ENCODE measurements at places on chromosomes 1 and 21.
A peak's percentile ranks its signal among the peaks of the same experiment; 100 is the strongest.

DNA sequence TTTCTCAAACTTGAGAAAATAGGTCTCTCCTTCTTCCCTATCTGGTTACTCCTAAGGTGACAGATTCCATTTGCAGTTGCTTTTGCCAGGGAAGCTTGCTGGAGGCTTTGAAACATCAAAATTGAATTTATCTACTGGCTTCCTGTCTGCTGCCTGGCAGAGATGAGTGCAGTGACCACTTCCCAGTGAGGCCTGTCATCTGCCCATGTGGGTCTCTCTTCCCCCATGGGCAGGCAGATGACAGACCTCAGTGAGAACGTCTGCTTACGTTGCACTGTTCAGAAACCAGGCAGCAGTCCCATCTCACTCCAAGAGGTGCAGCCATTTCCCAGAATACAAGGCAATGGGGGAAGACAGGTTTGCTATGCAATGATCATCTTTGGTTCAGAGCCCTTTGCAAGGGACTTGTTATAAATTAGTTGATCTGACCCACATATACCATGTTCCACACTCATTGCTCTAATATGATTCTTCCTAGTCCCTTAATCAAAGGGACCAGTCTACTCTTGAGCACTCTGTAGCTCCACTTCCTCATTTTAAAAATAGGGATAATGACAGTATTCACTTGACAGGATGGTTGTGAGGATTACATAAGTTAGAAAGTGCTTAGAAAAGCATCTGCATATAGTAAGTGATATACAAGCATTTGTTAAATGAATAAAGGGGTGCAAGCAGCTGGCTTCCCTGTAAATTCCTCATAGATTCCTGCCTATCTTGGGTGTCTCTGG lies 10.6 kb downstream of the PGBD5 start:
- no peak for DNase-seq

DNA sequence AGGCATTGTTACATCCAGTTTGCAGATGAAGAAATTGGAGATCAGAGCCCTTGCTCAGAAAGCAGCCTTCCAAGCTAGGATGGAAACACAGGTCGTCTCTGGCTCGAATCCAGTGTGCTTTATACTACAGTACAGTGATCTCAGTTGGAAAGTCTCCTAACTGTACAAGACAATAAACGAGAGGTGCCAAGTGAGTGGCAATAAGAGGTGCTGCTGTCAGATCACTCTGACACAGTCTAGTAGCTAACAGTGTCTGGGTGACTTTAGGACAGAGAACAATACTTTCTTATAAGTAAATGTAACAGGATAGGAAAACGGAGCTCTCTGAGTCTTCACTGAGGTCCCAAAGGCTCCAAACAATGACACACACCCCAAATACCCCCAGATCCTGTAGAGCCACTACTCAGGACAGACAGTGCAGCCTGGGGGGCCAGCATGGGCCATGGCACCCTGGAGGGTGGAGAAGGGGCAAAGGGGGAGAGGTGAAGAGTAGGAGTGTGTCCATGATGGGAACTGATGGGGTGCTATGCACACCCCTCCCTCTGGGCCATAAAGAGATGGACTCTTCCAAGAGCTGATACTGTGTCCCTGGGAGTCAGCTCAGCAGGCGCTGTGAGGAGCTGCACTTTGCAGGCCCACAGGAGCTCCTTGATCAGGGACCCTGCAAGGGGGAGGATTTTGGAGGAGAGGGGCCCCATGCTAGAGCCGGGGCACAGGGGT lies 3.3 kb downstream of the SH3BGR start:
- no peak for DNase-seq

DNA sequence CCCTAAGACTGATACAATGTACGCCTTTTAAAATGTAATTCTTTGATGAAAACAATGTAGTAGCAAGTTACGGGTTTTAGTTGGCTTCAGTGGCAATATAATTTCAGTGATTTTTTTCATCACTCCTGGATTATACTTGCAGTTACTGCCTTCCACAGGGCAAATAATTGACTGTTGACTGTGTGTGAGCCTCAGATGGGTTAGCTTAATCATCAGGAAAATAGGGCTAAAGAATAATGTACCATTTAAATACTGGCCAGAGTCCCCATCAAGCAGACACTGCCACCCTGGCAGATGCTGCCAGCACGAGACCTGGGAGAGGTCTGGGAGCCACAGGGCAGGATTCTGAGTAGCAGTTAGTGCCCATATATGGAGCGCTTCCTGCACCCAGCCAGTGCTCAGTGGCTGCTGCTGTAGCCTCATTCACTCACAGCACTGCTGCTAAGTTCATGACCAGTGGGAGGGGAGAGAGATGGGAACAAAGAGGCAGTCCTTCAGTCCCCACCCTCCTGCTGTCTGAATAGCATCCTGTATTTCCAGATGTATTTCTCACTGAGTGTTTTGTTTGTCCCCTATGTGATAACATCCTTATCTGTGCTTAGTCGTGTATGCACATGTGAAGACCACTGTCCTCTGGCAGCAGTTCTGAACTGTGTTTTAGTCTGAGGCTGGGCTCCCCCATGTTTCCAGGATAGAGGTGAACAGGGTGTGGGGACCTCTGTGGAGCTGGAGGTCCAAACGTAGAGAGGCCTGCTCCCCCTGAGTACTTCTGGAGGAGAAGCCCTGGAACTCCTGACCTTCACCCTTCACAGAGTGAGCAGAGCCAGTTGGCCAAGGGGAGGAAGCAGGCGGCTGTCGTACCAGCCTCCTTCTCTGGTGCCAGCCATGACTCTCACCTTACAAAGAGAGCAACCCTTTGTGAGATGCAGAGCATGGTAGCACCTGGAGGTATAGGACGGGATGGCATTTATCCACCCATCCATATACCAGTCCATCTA lies 80.4 kb downstream of the ADARB1 start:
- no peak for DNase-seq

GRCh38 chr21:45436351-45437065 lies 31.5 kb downstream of the COL18A1 start:
- DNase-seq = no peak

- DNase-seq = no peak
These were observed 35.2 kb upstream of the SYT2 start for GRCh38 chr1:202745323-202745888.

DNA sequence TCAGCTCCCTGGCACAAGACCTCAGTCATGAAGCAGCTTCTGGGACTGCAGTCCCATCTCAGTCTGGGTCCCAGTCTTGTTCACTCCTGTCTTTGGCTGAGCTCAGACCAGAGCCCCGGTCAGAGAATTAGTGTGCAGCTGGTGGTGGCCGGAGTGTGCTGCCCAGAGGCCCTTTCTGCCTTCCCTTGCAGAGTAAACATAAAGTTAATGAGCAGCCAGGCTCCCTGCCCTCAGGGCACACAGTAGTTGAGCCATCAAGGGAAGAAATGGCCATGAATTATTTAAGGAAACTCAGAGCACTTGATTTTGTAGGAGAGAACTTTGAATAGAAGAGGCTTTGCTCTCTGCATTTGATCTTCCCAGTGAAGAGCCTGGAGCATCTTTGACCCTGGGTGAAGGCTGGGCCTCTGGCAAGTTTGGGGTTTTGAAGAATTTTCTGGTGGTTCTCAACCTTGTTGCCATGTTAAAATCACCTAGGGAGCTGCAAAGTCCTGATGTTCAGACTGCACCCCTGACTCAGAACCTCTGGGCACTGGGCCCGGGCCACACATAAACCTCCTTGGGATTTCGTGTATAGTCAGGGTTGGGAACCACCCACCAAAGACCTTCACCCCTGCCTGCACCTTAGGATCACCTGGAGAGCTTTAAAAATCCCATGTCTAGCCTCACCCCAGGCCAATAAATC lies 26.4 kb upstream of the SELENON start:
- no peak for DNase-seq

GRCh38 chr1:201119206-201120197 lies 7.3 kb upstream of the CACNA1S start:
- no peak for DNase-seq

DNA sequence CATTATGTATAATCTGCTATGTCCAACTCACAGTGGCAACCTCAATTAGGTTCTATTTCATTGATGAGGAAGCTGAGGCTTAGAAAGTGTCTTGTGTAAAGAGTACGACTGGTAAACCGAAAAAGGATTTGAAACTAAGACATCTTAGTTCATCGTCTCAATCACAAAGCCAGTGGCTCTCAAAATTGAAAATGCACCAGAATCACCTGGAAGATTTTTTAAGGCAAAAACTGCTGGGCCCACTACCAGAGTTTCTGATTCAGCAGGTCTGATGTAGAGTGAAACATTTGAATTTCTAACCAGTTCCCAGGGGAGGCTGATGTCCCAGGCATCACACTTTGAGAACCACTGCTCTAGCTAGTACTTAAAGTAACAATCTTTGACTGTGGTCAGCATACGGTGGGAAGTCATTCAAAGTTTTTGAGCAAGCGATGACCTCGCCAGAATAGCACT lies 5.2 kb upstream of the LRRC53 start:
- no peak for DNase-seq

- DNase-seq = no peak
These were observed 42.9 kb downstream of the ERG start for GRCh38 chr21:38455403-38455802.

DNA sequence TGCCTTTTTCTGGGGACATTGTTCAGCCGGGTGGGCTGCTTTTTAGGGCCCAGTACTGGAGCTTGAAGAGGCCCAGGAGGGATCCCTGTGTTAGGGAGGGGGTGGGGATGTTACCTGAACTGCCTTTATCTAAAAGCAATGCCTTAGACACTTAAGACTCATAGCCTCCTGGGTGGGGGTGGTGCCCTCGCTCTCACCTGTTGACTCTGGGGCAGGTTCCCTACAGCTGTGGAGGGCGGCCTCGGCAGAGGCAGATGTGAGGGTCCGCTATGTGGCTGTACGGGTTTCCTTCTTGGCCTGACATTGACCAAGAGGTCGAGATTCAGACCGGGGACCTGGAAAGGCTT lies 716 bp downstream of the INAVA start:
- no peak for DNase-seq

DNA sequence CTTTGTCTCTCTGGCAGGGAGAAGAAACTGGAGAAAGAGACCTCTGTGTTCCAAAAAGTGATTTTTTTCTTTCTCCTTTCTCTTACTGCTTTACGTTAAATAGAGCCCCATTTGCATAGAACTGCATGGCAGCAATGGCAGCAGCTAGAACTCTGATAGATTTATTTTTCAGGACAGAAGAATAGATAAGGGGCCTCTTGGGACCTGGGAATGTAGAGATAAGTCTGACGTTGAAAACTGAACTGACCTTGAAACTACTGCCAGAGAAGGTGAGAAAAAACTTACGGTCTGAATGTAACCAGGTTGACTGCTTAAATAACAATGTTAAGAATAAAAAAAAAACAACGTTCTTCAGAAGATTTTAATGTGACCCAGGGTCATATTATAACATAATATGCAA lies 25.4 kb upstream of the B3GALT5 start:
- no peak for DNase-seq

- peak; percentile 24 for DNase-seq
These were observed 565 bp downstream of the WLS start for GRCh38 chr1:68231627-68232288.
